Activated naive CD8-positive, alpha-beta T cell treated with anti-CD3 and anti-CD28 coated beads for 36 hours (primary cell): ENCODE measurements at places on chromosomes 2 and 18. TPM values are rescaled to one million over a fixed set of nuclear protein-coding genes. Genes with fewer than 3 reads are reported as not detected.

The SIX2 gene
- total RNA-seq = not detected

DNA sequence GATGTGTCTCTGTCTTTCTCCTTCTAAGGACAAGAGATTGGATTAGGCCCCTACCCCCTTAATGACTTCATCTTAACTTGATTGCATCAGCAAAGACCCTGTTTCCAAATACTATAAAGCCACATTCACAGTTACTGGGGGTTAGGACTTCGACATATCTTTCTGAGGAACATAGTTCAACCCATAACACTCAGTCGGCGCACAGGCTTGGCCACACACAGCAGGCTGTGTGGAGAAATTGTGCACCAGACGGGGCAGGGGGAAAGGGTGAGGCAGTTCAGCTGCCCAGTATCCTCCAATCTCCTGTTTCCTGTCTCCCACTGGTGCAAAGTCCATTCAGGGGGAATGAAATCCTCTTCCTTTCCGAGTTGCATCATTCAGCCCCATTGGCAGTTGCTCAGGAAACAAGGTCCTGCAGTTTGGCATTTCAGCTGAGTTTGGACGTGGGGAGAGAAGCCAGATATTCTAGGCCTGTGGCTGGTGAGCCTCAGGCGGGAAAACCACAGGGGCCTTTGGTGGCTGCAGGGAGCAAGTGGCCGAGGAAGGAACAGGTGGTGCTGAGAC is 9.4 kb upstream of the RAPGEF4 start:
- no peak for DNase-seq

The TUBA4B gene
- not detected for total RNA-seq

DNA sequence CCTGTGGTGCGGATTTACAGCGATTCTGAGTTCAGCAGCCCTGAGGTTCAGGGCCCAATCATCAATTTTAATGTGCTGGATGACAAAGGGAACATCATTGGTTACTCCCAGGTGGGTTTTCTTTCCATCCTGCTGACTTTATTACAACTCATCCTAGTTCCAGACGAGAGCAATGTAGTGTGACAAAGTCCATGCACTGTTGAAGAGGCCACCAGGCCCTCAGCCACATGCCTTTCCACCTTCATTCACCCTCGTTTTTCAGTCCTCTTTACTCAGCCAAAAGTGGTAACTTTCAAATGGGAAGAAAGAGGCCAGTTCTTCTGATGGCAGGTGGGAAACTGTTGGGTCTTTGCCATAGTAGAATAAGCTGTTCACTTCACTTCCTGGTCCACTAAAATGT is 17.9 kb downstream of the MOCOS start:
- DNase-seq = no peak
